Stimulated activated memory B cell treated with anti-CD40 and anti-IgM and Interleukin-4, amounts not matched to agents 10 μg/mL and 1 μg/mL and 100 μg/mL, for 72 hours (primary cell): ENCODE measurements at places on chromosomes 16 and 17.

GRCh38 chr16:30187971-30188561 lies 4.7 kb downstream of the CORO1A start:
- no peak for ATAC-seq

DNA sequence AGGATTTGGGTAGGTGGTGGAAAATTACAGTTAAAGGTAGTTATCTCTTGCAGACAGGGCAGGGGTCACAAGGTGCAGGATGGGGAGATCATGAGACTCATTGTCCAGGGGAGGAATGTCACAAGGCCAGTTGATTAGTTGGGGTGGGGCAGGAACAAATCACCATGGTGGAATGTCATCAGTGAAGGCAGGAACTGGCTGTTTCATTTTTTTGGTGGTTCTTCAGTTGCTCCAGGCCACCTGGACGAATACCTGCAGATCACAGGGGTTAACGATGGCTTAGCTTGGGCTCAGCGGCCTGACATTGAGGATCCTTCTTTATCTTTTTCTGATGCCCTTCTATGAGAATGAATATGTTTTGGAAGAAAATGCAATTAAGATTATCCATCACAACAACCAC lies 87.1 kb downstream of the KPNA2 start:
- ATAC-seq: no peak

GRCh38 chr16:69563605-69564580 lies 1.9 kb upstream of the NFAT5 start:
- ATAC-seq: peak; percentile 79

DNA sequence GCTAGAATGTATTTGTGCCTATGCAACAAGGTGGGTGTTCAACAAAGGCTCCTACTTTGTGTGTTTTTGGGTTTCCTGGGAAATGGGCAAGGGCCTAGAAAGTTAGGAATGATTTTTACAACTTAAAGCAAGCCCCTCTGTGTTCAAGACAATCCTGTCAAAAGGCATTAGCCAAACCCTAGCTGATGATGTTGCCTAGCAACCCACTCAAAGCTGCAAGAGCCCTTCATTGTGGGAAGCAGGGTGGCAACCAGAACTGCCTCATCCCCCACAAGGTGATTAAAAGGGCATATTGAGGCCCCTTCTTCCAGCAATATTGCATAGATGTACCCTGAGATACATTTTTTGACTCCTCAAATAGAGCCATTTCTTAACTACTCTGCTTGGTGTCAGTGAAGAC lies 16.0 kb upstream of the RASL10B start:
- ATAC-seq: no peak

DNA sequence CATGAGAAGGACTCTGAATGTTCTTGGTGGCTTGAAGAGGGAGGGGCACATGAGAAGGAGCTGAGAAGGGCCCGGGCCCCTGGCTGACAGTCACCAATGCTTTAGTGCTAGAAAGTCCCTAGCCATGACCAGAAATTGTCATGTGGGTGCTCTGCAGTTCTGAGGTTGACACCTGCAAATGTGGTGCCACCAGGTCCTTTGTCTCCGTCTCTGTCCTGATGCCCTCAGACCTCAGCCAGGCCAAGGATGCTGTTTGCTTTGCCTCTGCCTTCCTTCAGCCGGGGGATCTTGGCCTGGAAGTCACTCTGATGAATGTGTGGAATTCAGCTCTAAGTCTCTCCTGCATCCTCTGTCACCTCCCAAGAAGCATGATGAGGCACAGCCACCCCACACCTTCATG lies 63.6 kb downstream of the TNFRSF13B start:
- ATAC-seq: no peak

- peak; percentile 34 for ATAC-seq
These were observed 8.9 kb upstream of the TCF25 start for GRCh38 chr16:89864527-89864820.

DNA sequence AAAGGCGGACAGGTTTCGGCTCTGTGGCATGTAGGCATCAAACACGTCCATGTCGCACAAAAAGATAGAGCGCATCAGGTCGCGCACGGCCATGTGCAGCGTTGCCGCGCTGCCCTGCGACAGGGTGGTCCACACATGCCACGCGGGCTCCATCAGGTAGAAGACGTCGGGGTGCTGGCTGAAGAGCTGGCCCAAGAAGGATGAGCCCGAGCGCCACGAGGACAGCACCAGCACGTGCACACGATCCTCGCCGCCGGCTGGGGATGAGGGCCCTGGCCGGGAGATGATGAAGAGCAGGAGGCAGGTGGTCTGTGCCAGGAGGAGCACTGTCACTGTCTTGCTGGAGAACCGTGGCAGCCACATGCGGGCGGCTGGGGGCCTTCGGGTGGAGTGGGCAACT lies 5.9 kb downstream of the CHST5 start:
- no peak for ATAC-seq

DNA sequence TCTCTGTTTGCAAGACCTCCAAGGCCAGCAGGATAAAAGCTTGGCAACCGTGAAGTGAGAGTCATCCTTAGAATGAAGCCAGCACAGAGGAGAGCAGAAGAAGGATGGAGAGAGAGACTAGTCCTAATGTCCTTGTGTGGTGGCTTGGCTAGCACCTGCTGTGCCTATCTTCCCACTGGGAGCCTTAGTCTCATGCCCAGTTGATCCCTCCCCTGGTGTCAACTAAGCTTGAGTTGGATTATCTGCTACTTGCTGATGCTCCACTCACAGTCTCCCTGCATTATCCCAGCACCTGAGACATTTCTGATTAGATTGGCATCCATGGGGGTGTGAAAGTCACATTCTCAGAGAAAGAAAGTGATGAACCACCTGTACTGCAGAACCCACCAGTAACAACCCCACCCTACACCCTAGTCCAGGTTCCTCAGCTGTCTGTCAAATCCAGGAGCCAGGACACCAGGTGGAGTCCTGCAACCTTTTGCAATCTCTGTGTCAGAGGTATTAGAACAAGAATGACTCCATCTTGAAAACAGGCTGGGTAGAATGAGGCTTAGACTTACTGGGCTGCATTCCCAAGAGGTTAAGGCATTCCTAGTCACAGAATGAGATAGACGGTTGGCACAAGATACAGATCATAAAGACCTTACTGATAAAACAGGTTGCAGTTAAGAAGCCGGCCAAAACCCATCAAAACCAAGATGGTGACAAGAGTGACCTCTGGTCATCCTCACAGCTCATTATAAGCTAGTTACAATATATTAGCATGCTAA lies 460.2 kb upstream of the C16orf82 start:
- ATAC-seq: no peak

DNA sequence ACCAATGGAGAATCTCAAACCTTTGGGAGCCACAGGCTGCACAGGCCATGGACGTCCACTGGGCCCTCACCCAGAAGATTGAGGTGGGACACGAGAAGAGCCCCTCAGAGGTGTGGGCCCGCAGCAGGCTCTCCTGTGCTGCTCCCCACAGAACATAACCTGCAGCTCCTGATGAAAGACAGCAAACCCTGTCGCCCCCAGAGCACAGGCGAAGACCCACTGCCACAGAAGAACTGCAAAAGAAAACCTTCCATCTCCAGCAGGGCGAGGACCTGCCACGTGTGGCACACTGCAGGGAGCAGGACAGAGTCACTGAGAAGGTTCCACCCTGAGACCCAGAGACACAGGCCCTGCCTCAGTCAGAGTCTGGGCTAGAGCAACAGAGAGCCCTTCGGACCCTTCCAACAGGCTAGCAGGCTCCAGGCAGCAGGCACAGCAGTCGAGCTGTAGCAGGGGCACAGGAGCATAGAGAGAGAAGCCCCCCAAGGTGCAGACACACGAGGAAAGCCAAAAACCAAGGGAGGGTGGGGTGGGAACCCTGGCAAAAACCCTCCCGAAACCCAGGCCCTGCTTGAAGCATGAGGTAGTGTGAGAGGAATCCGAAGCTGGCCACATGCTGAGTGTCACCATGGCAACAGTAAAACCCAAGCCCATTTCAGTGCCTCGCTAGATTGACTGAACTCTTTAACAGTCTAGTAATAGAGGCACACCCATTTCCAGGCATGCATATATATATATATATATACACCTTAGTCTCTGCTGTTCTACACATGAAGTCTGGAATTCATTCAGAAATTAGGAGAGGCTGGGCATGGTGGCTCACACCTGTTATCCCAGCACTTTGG lies 60.0 kb upstream of the CHMP6 start:
- ATAC-seq: no peak

DNA sequence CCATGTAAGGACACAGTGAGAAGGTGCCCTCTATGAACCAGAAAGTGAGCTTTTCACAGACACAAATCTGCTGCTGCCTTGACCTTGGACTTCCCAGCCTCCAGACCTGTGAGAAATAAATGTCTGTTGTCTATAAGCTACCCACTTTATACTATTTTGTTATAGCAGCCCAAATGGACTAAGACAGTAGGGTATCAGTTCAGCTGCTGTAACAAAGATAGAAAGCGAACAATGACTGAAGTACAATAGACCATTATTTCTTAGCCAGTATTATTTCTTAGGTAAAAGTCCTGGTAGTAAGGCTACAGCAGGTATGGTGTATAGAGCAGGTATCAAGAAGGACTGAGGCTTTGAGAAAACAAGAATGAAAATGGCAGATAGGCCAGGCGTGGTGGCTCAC lies 117.0 kb downstream of the SLC39A11 start:
- ATAC-seq: no peak
